ENCODE measurements at places on chromosomes 5 and 9. TPM values are rescaled to one million over a fixed set of nuclear protein-coding genes. Genes with fewer than 3 reads are reported as not detected.
A peak's percentile ranks its signal among the peaks of the same experiment; 100 is the strongest.

MYORG gene
- total RNA-seq = 19.8 TPM

C9orf153 gene
- not detected for total RNA-seq

BNIP1 gene
- total RNA-seq = 21.1 TPM

PKD2L2 gene
- total RNA-seq = not detected

RNF224 gene
- not detected for total RNA-seq

SLC2A6 gene
- 18.2 TPM for total RNA-seq

TMEM252 gene
- not detected for total RNA-seq

RFESD gene
- total RNA-seq = 3.3 TPM

SYNPO gene
- 0.63 TPM for total RNA-seq

LCN15 gene
- not detected for total RNA-seq

ITGA1 gene
- total RNA-seq = 2.6 TPM

GRCh38 chr5:176908675-176909368, 9.7 kb upstream of the HK3 start:
- DNase-seq = no peak

- no peak for DNase-seq
Measured at GRCh38 chr5:77309140-77309539, 98.7 kb downstream of the PDE8B start.

DNA sequence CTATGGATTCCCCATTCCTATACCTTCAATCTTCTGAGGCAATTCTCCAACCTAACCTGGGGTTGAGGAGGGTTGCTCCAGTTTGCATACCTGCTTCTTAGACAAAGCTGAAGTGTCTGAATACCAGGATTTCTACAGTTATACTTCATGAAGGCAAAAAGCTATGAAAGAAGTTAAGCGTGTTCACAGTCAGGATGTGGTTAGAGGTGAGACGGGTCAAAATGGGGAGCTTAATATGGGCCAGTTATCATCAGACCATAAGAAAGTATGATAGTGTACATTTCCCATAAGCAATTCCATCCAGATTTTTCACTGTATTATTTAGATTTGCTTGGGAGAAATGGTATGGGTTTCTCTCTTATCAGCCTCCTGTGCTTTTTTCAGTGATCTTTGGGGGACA, 156.9 kb upstream of the FER start:
- DNase-seq = no peak

- DNase-seq = no peak
Measured at GRCh38 chr9:89522261-89522958, 24.5 kb upstream of the SEMA4D start.

GRCh38 chr5:92119110-92119509, 736.0 kb upstream of the ARRDC3 start:
- no peak for DNase-seq

GRCh38 chr5:176447591-176447977, 601 bp upstream of the FAF2 start:
- no peak for DNase-seq

DNA sequence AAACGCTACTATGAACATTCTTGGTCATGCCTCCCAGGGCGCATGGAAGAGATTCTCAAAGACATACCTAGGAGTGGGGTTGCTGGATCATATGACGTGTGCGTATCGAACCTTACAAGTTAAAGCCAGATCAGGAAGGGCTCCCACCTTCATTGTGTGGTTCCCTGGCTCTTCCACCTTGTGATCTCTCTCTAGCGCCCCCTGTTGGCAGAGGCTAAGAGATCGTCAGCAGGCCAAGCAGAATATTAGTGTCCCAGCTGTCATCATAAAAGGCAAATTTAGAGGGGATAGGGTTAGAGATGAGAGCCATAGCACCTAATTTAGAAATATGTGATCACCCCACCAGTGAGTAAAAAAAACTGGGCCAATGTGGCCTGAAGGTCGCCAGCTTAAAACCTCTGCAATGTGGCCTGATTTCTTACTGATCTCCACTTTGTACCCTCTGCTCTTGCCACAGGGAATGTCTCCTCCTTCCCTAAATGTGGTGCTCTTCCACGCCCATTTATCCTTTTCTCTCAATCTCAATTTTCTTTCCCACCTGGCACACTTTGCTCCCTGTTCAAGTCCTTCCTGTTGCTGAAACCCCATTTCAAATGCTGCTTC, 91.7 kb upstream of the SHB start:
- peak; percentile 85 for DNase-seq

GRCh38 chr5:57349214-57349613, 133.4 kb downstream of the ACTBL2 start:
- no peak for DNase-seq

- peak; percentile 43 for DNase-seq
Measured at GRCh38 chr9:121055642-121056143, 5.6 kb upstream of the C5 start.

- no peak for DNase-seq
Measured at GRCh38 chr5:109769597-109770291, 80.0 kb downstream of the MAN2A1 start.

- no peak for DNase-seq
Measured at GRCh38 chr9:92661743-92662142, 8.2 kb downstream of the IPPK start.

GRCh38 chr9:129176701-129177442, 1.2 kb downstream of the IER5L start:
- DNase-seq = peak; percentile 80

DNA sequence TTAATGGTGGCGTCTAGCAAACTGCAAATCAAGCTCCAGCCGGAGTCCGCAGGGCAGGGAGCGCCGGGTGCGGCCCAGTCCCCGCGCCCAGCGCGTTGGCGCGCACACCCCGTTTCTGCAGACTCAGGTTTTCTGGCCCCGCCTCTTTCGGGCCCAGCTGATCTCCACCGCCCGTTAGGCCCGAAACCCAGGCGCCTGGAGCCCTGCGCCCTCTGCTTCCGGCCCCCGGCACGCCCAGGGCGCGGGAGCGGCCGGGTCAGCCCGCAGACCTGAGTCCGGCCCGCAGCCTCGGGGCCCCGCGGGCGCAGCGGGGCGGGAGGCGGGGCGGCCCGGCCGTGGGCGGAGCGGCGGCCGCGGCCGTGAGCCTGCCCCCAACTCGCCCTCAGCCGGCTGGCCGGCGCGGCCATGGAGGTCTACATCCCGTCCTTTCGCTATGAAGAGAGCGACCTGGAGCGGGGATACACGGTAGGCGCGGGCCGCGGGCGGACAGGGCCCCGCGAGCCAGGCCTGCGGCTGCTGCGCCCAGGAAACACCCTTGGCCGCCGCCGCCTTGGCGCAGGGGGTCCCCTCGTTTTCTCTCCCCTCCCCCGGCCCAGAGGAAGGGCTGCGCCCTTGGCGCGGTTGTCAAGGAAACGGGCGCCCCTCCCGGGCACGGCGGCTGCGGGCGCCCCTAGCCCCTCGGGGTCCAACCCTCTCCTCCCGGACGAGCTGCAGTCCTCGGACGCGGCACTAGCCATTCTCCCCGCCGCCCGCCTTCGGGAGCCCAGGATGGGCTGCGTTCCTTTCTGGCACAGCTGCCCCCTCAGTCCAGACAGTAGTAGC, at the start of gene SNX24:
Gene SNX24 (plus strand): TSS at position 385 of the 822 bp plus-strand sequence. CDS start 21 bp downstream, at position 406.
- peak; percentile 94 for DNase-seq

GRCh38 chr5:181184845-181185216, 20.2 kb downstream of the TRIM7 start:
- DNase-seq = no peak

- DNase-seq = peak; percentile 33
Measured at GRCh38 chr9:133057006-133057405, 4.8 kb upstream of the CEL start.

DNA sequence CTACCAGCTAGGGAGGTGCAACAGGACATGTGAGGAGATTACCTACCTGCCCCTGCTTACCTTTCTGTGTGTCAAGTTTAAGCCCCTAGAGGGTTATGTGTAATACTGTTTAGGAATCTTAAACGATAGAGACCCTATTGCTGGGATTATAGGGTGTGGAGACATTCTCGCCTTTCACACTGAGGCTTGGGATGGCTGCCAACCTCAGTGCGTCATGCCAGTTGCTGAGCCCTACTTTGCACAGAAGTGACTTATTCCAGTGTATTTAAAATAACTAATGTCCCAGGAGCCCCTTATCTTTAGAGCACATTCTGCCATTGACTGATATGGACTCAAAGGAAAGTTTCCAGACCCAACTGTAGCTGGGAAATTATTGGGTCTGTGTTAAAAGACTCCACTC, 76.6 kb upstream of the XPA start:
- DNase-seq = no peak

- peak; percentile 62 for DNase-seq
Measured at GRCh38 chr9:85258823-85259370, 482.9 kb downstream of the AGTPBP1 start.

DNA sequence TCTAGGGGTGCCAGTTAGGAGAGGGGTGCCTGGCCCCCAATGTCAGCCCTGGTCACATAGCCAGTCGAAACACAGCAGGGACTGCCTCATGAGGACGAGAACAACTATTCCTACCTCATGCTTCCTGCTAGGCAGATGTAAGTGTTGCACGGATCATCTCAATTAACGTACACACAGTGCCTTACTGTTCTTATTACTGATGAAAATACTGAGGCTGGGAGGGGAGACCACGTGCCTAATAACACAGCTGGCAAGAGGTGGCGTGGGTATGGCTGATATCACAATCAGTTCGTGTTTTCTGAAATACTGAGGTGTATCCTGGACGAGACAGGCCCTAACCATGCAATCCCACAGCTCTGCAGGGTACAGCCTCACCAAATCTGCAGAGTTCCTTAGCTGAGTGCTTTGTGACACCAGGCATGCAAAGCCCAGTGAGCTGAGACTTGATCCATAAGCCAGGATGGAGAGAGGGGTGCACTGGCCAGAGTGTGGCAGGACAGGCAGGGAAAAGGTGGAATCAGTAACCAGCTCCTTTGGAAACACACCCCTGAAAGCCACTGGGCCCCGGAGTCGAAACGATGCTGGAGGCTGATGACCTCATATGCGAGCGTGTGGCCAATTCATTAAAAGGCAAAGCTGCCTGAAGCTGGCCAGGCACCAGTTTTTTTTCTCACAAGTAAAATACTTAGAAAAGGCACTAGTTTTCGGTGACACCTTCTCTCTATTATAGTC, 63.9 kb downstream of the PRRT1B start:
- DNase-seq = no peak

GRCh38 chr5:5146530-5147160, 6.5 kb downstream of the ADAMTS16 start:
- no peak for DNase-seq

GRCh38 chr9:124369231-124369797, 45.9 kb downstream of the PSMB7 start:
- no peak for DNase-seq

GRCh38 chr5:179344431-179345182, 654 bp downstream of the ADAMTS2 start:
- peak; percentile 84 for DNase-seq

- DNase-seq = peak; percentile 80
Measured at GRCh38 chr5:149731332-149731616, 1.2 kb downstream of the PPARGC1B start.

GRCh38 chr9:77170991-77171699, 6.2 kb upstream of the VPS13A start:
- DNase-seq = no peak

DNA sequence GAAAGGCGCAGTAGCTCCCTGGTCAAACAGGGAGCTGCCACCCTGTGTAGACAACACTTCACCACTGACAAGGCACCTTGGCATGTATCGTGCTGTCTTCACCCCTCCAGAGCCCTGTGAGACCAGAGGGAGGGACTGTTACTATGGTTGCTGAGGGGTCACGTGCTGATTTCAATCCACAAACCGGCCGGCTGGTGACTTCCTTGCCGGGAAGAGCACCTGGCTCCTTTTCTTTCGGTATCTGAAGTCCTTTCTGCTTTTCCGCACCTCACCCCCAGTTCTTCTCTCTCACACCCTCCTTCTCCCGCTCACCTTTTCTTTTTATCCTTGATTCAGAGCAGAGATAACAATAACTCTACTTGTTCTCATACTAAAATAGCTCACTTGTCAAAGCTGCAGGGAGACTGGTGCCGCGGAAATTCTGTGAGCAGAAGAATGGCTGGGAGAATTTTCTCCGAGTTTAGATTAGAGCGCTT, 327.2 kb downstream of the ZSWIM6 start:
- peak; percentile 60 for DNase-seq

DNA sequence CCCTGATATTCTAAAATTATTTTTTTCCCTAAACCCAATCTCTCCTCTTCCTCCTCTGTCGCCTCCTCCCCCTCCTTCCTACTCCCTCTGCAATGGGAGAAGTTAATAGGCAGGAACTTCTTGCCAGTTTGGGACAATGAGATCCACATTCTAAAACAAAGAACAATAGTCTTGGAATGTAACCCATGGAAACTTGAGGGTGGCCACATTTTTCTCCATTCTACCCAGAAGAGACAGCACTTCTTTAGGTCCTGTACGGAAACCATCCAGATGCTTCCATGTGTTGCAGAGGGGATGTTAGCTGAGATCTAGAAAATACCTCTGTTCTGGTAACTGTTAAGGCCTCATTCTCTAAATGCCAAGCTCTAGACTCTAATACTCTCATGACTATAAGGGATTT, 10.0 kb downstream of the SPARC start:
- no peak for DNase-seq
